Nucleus accumbens (tissue), 56 donors: ENCODE measurements at places on chromosomes 5 and 9.

GRCh38 chr9:96398582-96399324 is 15.2 kb upstream of the SLC35D2 start:
- DNase-seq = no peak

DNA sequence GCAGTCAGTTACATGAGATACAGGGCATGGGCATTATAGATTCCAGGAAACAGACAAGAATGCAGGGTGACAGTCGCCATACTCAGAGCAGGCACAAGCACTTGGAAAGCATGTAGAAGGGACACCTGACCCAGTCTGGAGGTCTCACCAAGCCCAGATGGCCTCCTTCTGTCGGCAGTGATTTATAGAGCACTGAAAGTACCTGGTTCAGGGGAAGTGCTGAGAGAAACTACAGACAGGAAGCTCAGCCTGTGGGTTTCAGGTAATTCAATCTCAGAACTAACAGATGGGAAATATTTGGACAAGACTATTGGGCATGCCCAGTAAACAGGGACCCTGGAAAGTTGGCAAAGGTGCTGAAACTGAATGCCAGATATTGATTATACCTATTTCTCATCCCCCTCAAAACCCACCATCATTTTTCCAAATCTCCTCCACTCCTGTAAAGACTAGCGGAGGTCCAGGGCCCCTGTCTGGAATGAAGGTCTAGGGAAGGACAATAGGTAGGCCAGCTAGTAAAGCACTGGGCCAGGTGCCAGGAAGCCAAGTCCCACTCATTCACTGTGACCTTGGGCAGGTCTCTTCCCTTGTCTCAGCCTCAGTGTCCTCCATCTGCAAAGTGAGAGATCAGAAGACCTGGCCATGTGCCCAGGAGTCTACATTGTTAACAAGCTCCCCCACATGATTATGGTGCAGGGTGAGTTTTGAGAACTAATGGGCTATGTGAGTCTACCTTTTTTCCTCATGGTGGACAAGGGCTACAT is 26.9 kb downstream of the KLHL3 start:
- DNase-seq = no peak

GRCh38 chr5:141933151-141933550 is 9.5 kb downstream of the DELE1 start:
- no peak for DNase-seq

GRCh38 chr9:74570879-74571512 is 73.9 kb downstream of the RORB start:
- no peak for DNase-seq

GRCh38 chr9:113541019-113541900 is 77.7 kb downstream of the RGS3 start:
- no peak for DNase-seq

DNA sequence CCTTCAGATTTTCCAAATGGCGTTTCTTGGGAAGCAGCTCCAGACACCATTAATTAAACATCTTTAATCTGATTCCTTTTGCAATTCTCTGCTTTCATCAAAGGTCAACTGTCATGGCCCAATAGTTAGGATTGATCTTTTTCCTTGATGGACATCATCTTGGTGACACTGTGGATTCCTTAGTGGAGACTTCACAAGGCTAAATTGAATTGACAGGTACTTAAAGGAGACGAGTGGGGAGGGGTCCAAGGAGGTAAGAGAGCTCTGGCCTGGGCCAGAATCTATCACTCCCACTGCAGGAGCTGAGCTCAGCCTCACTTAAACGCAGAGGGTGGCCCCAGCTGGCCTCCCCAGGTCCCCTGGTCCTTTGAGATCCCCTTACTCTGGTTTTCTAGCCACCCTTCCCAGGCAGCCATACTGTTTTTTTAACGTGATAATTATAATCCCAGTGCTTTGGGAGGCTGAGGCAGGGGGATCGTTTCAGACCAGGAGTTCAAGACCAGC is 9.9 kb upstream of the HMCN2 start:
- DNase-seq = no peak

GRCh38 chr5:76821136-76821535 is 2.3 kb downstream of the F2RL1 start:
- no peak for DNase-seq

DNA sequence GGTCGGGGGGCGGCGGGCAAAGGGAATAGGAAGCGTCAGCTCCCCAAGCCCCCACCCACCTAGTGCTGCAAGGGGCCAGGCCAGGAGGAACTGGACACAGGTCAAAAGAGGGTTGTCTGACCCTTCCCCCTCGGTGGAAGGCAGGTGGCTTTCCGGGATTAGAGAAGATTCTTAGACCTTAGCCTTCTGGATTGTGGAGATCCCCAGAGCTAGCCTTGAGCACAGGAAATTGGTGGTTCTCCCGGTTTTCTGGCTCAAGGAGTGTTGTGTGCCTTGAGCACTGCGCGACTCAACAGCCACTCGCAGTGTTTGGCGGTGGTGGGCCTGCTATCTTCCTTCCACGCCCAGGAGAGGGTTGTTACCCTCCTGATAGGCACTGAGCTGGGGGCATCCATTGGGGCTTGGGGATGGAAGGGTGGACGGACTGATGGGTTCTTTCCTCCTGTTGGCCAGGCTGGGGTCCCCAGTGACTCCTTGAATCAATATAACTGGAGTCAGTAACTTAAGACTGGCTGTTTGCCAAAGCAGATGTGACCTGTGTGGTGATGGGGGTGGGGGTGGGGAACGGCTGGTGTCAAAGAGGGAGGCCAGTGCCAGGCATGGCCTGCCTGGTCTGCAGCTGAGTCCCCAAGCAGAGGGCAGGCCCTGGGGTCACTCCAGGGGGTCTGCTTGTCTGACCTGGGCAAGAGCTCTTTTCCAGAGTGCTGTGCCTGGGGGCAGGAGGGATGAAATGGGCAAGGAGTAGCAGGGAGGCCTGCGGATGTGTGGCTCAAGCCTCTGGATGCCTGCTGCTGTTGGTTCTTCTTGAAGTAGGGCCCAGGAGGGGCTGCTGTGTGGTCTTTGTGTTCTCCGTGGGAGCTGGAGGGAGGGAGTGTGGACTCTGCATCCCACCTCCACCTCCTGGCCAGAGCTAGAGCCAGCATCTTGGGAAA is 2.1 kb downstream of the FGF18 start:
- DNase-seq = no peak

DNA sequence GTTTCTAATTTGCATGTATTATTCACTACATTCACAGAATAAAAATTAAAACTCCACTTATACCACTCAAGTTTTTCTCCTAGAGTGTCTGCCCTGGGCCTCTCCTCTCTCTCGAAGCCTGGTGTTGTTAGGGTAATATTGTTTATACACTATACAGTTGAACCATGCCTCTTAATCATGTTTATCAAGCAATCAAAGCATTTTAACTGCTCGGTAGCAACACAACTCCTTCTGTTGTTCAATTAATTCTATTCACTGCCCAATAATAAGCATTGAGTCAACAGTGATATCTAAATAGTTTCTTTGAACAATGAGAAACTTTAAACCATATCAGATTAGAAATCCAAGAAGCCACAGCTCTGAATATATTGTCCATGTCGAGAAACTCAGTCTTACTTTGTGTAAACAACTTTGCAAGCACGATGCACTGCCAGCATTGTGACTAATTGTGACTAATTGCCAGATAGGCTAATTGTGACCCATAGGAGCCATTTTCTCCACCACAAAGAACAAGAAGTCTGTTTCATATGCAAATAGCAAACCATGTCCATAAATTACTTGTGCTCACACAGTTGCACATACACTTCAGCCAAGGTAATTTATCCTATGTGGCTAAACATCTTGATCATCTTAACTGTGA is at the start of gene DNAH5:
TSS of gene DNAH5 (minus strand) at position 129 of the 640 bp plus-strand sequence. CDS start 250 bp downstream, outside the sequence.
- no peak for DNase-seq

- no peak for DNase-seq
These were observed 472.9 kb downstream of the PDE4D start for GRCh38 chr5:59420596-59420995.

- no peak for DNase-seq
These were observed 356.9 kb downstream of the SLIT3 start for GRCh38 chr5:168944004-168944403.

GRCh38 chr5:62794456-62794855 is 215.8 kb downstream of the LRRC70 start:
- DNase-seq = no peak

DNA sequence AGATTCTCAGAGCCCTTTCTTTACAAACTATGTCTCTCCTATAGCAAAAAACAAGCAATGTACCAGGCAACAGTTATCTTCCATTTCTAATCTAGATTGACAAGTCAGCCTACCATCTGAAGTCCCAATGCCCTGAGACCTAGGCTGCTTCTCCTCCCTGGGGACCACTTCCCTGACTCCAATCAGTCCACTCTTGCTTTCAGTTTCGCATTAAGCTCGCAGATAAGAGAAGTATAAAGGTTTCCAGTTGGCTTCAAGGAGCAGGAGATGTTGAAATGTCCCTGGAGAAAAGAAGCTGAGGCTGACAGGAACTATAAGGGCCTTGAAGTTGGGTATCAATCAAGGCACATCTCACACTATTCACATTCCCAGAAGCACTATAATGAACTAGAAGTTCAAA is 32.3 kb downstream of the ERP44 start:
- no peak for DNase-seq

- DNase-seq = no peak
These were observed 309.3 kb upstream of the SEMA6A start for GRCh38 chr5:116883875-116884274.

DNA sequence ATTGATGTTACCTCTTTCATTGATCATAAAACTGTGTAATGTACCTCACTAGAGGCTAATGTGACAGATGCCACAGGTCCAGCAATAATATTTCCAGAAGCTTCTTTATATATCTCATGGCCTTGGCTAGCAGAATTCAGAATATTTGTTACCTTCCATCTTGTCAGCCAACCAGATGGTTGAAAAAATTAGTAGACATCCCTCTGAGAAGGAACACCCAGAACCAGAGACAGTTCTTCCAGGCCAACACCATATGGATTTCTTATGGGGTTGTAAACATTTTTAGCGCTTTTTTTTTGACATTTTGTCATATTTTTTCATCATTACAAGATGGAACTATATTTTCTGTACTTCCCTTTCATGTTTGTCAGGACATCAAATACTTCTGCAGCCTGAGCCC is 278.7 kb upstream of the KLF9 start:
- no peak for DNase-seq
